Kidney epithelial cell (primary cell): ENCODE measurements at places on chromosomes 16 and 17. TPM values are rescaled to one million over a fixed set of nuclear protein-coding genes. Genes with fewer than 3 reads are reported as not detected.
A peak's percentile ranks its signal among the peaks of the same experiment; 100 is the strongest.

DNA sequence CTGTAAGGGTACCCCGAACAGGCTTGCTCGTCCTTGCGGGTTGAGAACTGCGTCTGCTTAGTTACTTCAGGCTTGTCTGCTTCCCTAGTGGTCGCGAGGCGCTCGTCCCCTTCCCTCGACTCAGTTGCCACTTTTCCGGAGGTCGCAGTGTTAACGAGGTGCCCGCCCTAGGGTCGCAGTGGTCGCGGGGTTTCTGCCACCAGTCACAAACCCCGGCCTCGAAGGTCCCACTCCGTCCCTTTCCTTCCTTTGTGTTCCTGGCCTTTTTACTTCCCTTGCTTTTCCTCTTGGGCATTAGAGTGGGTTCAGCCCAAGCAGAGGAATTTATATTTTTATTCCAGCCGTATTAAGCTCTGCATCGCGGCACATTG lies 299 bp downstream of the NUP85 start:
- no peak for DNase-seq

GRCh38 chr16:69691980-69692911 lies 34.1 kb downstream of the NQO1 start:
- DNase-seq: no peak

DNA sequence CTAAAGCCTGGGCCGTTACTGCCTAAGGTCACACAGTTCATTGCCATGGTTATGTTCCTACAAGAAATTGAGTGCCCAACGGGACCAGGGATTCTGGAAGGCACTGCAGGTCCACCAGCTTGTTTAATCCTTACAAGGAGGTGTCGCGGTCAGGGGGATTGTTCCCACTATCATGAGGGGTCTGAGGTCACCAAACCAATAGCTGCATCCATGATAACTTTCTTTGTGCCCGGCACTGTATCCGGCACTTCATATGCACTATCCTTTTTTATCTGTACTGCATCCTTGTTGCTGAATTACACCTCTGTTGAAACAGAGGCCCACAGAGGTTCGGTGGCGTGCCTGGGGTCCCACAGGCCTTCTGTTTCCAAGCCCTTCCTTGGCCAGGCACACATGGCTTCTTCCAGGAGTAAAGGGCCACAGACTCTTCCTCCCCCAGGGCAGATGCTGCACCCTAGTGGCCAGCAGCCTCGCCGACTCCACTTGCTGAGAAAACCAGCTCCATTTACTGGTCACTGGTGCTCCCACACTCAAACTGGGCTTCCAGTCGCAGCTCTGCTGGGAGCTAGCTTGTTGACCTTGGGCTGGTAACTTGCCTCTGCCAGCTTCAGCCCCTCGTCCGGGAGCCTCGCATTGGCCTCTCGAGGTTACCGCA lies 82.0 kb upstream of the PLCG2 start:
- peak; percentile 5 for DNase-seq

The CYB561 gene
- 19.3 and 26.4 TPM in 2 replicates for total RNA-seq

The USP7 gene
- 66.9 and 72.2 TPM in 2 replicates for total RNA-seq

DNA sequence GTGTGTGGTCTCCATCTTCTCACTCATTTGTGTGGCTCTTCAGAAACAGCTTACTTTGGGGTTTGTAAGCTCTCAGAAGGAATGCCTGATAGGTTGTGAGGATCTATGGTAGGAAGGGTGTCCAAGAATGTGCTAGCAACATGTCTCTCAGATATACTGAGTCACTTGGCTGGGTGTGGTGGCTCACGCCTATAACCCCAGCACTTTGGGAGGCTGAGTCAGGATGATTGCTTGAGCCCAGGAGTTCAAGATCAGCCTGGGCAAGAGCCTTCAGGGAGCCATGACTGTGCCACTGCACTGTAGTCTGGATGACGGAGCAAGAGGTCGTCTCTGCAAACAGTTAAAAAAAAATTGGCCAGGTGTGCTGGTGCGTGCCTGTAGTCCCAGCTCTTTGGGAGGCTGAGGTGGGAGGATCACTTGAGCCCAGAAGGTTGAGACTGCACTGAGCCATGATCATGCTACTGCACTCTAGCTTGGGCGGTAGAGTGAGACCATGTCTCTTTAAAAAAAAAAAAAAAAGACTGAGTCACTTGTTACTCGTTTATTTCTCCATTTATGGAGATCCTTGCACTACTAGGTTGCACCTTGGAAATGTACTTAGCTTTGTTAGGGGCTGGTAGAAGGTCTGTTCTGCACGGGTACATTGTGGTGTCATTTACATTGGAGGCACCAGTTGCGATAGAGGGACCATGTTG lies 232.0 kb downstream of the SNX29 start:
- no peak for DNase-seq

DNA sequence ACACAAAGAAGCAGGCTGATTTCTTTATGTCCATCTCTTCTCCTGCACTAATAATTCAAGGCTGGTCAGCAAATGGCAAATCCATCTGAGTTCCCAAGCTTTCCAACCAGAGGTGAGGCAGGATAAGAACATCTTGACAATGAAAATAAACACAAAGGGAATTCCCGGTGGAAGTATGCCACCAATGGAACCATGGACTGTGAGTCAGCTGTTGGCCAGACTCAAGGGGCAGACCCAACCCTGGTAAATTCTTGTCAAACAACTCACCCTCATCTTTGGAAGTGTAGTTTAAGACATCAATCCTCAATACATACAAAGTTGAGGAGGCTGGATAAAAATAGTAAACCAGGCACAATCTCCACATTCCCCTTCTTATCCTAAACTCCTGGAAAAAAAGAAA lies 74.3 kb upstream of the CES5A start:
- DNase-seq: peak; percentile 47

DNA sequence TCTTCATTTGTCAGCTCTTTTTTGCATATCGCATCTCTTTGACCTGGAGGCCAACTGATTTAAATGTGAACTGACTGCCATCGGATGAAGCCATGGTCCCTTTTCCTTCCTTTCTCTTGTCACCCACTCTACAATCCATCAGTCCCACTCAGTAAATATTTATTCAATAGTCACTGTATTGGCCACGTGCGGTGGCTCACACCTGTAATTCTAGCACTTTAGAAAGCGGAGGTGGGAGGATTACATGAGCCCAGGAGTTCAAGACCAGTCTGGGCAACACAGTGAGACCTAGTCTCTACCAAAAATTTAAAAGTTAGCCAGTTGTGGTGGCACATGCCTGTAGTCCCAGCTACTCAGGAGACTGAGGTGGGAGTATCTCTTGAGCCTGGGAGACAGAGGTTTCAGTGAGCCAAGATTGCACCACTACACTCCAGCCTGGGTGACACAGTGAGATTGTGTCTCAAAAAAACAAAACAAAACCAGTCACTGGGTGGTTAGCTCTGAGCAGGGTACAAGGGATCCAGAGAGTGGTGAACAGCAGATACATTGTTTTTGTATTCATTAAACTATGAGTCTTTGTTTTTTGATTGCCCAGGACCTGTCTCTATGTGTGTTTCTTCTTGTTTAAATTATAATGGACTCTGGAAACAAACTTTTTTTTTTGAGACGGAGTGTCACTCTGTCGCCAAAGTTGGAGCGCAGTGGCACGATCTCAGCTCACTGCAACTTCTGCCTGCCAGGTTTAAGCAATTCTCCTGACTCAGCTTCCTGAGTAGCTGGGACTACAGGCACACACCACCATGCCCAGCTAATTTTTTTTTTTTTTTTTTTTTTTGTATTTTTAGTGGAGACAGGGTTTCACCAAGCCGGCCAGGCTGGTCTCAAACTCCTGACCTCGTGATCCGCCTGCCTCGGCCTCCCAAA lies 6.9 kb downstream of the PHAF1 start:
- DNase-seq: no peak

DNA sequence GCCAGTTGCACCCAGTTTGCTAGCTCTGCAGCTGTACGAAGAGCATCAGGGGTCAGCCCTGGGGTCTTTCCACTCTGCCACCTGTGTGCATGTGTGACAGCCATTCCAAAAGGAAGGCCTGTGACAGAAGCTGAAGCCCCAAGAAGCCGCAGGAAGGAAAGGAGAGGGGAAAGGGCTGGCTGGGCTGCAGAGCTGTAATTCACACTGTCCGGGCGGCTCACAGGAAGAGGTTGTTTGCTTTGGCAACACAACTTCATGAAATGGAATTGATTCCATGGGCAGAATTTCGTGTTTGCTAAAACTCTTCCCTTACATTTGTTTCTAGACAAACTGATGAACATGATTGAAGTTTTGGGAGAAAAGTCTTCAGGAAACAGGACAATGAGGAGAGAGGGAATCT lies 14.8 kb downstream of the TMEM204 start:
- no peak for DNase-seq

DNA sequence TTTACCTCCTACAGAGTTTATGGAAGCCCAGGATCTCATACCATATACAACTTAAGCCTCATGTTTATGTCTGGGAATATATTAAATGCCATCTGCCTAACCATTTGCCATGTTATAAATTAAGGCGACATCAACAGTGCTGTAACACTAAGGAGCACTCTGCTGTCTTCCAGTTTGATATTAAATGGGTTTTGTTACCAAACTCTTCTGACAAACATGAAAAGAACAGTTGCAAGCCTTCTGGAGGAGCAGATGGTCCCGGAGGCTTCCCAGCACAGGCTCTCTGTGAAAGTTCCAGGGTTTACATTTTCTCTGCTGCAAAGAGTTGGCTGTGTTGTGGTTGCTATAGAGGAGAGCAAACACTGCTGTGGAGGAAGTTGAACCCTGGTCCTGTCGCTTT lies 545.3 kb upstream of the SALL1 start:
- DNase-seq: no peak

The SPN gene
- total RNA-seq: 0.27 and 1.0 TPM in 2 replicates

The MYLK3 gene
- 0.68 TPM in 1 of 2 replicates, not detected in the other for total RNA-seq

The GPR142 gene
- not detected in 2 replicates for total RNA-seq

The MC1R gene
- 1.5 and 3.0 TPM in 2 replicates for total RNA-seq

- DNase-seq: no peak
Observed at GRCh38 chr17:58680038-58680369, 11.8 kb downstream of the TEX14 start.

- no peak for DNase-seq
Observed at GRCh38 chr16:78407191-78407590, 307.7 kb downstream of the WWOX start.

DNA sequence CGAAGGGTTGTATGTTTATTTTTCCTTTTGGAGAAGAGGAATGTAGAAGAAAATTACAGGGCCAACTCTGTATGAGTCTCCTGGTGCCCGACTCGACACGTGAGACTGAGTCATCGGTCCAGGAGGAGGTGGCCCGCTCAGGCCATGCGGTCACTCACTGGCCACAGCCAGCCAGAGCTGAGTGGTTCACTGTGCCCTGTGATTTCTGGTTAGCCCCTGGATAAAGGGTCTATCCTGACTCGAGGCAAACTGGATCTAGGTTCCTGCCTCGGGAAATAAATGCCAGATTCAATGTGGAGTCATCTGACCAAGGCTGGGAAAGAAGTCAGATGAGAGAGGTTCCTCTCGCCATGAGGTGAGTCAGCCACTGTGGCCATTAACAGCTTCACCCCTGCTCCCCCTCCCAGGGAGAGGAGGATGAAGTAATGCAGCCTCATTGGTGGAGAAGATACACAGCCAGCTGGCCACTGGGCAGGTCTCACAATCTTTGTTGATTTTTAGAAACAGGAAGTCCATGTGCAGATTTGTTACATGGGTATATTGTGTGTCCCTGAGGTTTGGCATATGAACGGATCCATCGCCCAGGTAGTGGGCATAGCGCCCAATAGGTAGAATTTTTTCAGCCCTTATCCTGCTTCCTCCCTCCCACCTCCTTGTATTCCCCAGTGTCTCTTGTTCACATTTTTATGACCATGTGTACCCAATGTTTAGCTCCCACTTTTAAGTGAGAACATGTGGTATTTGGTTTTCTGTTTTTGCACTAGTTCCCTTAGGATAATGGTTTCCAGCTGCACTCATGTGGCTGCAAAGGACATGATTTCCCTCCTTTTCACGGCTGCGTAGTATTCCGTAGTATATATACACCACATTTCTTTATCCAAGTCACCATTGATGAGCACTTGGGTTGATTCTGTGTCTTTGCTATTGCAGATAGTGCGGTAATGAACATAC lies 21.7 kb upstream of the USP36 start:
- DNase-seq: peak; percentile 88

DNA sequence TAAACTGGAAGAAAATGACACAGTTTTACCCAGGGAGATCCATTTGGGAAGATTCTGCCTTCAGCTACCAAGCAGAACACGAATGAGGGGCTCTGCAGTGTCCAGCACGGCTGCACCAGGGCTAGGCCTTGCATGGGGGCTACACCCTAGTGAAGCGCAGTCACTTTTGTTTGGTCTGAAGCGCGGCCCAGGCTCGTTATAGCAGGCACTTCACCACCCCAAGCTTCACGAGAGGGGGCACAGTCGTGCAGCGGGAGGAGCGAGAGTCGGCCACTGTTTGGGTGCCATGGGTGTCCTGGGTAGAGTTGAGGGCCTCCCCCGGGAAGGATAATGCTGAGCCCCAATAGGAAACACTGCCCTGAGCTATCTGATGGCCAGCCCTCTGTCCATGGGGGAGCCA lies 21.6 kb upstream of the IL17C start:
- DNase-seq: no peak

DNA sequence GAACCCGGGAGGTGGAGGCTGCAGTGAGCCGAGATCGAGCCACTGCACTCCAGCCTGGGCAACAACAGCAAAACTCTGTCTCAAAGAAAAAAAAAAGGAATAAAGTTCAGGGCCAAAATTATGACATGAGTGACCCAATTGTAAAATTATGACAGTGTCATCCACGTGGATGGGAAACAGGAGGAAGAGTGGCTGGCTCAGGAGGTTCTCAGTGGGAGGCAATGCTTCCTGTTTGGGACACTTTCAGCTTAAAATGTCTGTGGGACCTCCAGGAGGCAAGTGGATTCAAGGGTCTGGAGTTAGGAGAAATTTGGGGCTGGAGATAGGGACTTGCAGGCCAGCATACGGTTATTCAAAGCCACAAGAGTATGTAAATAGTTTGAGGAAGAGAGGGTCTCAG lies 8.0 kb upstream of the STX4 start:
- no peak for DNase-seq

DNA sequence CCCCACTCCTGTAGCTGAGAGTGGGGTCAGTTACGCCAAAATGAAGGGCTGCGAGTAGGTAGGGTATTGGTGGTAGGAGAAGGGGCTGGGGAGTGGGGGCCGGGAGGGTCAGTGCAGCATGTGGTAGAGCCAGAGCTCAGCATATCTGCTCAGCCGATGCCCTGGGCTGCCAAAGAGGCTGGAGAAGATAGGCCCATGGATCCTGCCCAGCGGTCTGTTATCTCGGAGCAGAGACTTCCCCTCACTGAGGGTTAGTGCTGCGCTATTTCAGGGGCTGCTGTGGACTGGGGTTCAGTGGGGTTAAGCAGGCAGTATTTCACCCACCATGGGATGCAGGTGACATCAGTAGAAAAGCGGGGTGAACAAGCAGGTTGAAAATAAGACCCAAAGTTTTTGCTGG lies 19.7 kb downstream of the RHBDL3 start:
- DNase-seq: no peak

DNA sequence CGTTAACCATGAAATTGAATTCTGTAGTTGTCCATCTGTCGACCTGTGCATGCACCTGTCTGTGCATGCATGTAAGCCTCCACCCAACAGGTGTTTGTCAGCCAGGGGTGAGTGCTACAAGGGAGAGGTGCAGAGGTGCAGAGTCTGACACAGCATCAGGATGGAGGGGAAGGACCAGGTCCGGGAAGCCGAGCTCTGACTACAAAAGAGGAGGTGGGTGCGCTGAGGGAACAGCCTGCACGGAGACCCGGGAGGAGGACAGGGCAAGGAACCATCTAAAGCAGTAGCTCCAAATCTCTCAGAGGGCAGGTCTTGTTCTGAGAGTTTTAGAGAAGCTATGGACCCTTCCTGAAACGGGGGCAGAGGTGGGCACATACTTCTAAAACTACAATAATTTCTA lies 54.1 kb downstream of the B9D1 start:
- DNase-seq: no peak

The RHBDL1 gene
- total RNA-seq: 0.88 and 0.96 TPM in 2 replicates

- no peak for DNase-seq
Observed at GRCh38 chr16:51051671-51052070, 99.4 kb downstream of the SALL1 start.

GRCh38 chr17:2406271-2406902 lies 5.5 kb upstream of the MNT start:
- no peak for DNase-seq
